ENCODE measurements at places on chromosomes 2 and 18.

- no peak for DNase-seq
These were observed 26.0 kb downstream of the ABCB11 start for GRCh38 chr2:169005080-169005598.

- DNase-seq, result no peak
These were observed 9.1 kb downstream of the CNNM4 start for GRCh38 chr2:96769814-96770213.

DNA sequence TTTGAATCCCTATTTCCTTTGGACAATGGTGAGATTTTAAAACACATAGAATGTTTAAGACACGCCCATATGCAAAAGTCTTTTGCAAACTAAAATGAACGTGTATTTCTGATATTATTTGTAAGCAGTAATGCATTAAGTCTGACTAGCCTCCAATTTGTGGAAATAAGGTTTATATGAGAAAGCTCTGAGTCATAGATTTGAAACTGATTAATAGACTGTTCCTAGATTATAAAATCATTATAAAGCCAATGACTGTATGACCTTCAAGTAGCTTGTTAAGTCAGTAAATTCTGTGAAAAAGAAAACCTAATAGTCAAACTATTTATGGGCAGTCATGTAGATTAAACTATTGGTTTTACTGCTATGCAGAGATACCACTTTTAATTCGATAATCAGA, 12.8 kb upstream of the EFEMP1 start:
- DNase-seq, result no peak

- DNase-seq, result no peak
These were observed 278.8 kb upstream of the SESTD1 start for GRCh38 chr2:179543361-179543901.

GRCh38 chr2:161045726-161046125, 114.5 kb upstream of the TANK start:
- no peak for DNase-seq

- DNase-seq, result no peak
These were observed 7.8 kb upstream of the FSHR start for GRCh38 chr2:49162151-49162550.

GRCh38 chr2:20509301-20509769, 62.5 kb downstream of the RHOB start:
- no peak for DNase-seq

- DNase-seq, result no peak
These were observed 67.3 kb downstream of the GORASP2 start for GRCh38 chr2:170996316-170996715.

DNA sequence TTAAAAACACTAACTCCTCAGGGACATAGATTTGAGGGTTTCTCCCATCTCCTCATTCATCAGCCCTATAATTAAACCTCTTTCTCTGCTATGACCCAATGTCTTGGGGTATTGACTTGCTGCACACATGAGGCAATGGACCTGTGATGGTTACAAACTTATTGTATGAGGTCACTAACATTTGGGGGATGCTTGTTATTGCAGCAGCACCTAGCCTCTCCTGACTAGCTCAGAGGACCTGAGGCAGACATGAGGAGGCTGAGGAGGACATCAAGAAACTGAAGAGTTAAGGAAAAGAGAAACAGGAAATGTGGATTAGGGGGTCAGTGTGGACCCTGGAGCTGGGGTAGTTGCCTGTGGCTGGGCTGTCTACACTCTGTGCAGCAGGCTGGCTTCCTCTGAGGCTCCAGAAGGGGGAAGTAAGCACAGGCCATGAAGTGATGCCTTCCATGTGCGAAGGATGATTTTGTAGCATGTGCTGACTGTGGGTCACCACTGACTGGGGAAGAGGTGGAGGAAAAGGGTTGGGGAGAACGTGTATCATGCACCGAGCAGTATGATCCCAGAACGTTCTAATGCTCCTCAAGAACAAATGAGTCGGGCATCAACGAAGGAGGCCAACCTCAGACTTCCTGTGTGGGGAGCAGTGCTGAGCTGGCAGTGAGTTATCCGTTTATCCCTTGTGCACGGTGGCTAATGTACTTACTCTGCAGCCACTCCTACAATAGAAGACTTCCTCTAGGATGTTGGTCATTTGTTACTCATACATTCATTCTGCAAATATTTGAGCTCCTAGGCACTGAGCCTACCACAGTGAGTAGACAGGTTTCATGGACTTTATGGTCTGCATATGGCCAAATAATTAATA, 42.1 kb upstream of the RFX8 start:
- DNase-seq, result peak; percentile 4

GRCh38 chr2:29317077-29317517, 201.9 kb downstream of the CLIP4 start:
- no peak for DNase-seq

- no peak for DNase-seq
These were observed 74.1 kb downstream of the ACTR3 start for GRCh38 chr2:113963965-113964364.

GRCh38 chr18:62412231-62412979, 87.3 kb downstream of the TNFRSF11A start:
- DNase-seq, result no peak

GRCh38 chr2:230362030-230362691, 35.2 kb downstream of the SP140L start:
- DNase-seq, result no peak

- no peak for DNase-seq
These were observed 232.1 kb upstream of the EPAS1 start for GRCh38 chr2:46065152-46065551.

- DNase-seq, result no peak
These were observed 580.9 kb upstream of the HNMT start for GRCh38 chr2:137383391-137383790.

- no peak for DNase-seq
These were observed 670.0 kb upstream of the CDH2 start for GRCh38 chr18:28846958-28847357.

- no peak for DNase-seq
These were observed 836.7 kb downstream of the CBLN2 start for GRCh38 chr18:71707400-71707799.

- no peak for DNase-seq
These were observed 8.0 kb downstream of the TGOLN2 start for GRCh38 chr2:85319796-85320195.

DNA sequence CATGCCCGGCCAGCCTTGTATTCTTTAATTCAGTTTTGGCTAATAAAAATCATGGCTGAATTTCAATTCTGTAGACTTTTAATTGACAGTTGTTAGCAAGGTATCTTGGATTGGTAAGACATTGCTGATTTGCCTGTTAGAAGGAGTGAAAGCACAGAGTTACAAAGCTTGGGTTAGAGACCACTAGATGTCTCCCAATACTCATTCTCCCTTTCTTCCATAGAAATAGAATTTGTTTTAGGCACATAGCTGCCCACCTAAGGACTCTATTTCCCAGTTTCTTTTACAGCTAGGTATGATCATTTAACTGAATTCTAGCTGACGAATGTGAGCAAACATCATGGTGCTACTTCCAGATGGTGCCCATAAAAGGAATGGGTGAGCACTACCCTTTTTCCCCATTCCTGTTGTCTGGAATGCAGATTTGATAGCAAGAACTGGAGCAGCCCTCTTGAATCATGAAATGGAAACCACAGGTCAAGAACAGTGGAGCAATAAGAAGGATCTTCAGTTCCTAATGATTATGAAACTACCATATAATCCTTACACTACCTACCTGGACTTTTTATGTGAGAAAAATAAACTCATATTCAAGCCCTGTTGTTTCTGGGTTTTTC, 17.5 kb downstream of the PECR start:
- DNase-seq, result no peak

DNA sequence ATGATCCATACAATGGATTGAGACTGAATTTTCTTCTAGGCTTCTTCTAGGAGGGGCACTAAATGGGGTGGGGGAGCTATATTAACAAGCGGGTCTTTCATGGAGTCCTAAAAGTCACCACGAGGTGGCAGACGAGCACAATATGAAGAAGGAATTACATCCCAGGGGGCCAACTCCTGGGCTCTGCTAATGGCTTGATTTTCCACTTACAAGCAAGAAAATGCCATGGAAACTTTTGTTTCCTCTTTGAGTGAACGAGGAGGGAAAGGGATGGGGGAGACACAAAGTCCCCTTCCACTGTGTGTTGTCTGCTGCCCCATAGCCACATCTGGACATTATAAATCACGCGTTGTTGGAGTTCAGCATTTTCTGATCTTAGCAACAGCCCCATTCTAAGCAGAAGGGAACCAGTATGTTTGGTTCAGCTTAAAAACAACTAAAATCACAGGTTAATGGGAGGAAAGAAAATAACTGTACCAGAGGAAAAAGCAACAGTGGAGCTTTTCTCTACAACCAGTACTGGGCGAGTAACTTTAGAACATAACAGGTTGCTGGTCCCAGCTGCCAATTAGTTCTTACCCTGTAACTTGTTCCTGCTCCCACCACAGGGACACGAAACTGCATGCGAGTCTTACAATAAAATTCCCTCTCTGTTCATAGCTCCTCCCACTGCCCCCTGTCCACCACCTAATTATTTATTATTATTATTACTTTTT, 285.0 kb upstream of the PARD3B start:
- DNase-seq, result peak; percentile 55

DNA sequence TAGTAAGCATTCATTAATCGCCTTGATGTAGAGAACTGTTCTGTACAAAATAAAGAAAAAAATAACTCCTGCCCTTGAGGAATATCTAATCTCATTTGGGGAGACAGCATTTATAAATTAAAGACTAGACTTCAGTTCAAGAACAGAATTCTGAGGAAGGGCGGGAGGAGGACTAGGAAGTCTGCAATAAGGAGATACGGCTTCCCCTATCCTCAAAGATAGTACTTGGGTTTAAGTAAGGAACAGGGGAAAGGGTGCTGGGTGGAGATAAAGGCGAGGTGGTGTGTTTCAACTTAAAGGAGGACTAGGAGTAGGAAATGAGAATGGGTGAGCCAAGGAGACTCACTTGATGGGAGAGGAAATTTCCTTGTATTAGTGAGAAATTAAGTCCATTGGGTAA, 121.9 kb upstream of the MSTN start:
- DNase-seq, result peak; percentile 96

- DNase-seq, result peak; percentile 4
These were observed 83.0 kb downstream of the FAM117B start for GRCh38 chr2:202717598-202718310.

GRCh38 chr2:46909771-46910419, 5.7 kb downstream of the MCFD2 start:
- DNase-seq, result no peak

DNA sequence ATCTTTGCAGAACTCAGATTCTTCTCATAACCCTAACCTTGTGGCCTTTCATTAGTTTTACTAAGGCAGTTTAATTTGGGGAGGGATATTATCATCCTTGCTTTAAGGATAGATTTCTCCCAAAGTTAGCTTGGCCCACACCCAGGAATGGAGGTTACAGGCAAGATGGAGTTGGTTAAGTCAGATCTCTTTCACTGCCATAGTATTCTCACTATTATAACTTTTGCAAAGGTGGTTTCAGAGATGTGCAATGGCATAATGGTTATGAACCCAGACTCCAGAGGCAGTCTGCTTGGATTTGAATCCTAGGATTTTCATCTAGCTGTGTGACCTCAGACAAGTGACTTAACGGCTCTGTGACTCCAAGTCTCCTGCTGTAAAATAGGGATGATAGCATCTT, 48.7 kb upstream of the NDUFV2 start:
- no peak for DNase-seq

DNA sequence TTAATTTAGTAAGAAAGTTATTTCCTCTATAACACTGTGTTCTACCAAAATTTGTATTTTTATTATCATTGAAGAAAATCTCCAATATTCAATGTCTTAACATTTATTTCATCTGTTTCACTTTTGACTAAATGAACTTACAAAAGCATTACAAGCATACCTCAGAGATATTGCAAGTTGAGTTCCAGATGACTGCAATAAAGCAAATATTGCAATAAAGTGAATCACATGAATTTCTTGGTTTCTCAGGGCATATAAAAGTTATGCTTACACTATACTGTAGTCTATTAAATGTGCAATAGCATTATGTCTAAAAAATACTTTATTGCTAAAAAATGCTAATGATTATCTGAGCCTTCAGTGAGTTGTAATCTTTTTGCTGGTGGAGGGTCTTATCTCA, 78.3 kb downstream of the TTC32 start:
- DNase-seq, result no peak

DNA sequence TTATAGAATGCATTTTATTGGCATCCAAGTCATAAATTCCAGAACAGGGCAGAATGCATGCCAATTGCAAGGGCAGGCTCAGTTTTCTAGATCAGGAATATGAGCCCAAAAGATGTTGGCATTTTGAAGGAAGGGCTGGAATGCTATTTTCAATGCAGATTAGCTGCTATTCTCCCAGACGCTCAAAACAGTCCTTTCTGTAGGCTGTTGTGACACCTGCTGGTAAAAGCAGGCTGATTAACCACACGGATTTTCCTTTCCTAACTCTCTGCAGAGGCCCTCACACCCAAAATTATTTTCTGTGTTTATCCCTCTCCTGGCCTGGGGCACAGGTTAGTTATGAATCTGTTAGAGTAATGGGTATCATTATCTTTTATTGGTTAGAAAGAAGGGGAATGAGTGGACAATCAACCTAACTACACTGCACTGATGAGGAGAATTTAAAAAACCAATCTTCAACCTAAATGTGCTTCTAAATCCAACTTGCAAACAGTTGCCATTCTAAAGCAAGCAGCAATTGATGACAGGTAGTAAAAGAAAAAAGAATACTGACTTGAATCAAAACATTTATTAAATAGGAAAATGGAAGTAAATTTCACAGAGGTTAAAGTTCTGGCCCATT, 94.0 kb downstream of the PLA2R1 start:
- peak; percentile 41 for DNase-seq

DNA sequence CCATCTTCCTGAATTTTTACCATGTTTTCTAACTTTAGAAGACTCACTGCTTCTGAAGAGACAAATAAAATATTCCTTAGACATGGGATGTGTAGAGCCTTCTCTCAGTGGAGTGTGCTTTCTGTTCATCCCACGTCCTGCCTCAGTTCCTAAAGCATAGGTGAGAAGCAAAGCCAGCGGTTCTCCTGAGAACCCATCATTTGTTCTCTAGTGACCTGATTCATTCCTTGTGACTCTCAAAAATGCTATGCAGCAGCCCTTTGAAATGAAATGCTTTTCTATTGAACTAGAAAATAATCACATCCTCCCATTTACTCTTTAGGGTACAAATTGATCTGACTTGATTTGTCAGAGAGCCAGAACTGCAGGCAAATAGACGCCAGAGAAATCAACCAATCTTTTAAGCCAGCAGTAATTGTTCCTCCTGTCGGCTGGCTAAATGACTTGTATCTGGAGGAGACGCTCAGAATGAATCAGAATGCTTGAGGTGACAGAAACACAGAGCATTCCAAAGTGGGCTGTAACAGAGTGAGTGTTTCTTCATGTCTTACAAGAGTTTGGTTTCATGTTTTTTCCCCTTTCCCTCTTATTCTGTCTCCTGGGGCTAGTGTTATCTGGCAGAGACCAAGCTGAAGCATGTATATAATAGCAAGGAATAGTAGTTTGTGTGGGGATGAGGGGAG, 81.3 kb upstream of the TMEM178A start:
- no peak for DNase-seq

GRCh38 chr2:106658616-106659015, 171.5 kb downstream of the CD8B2 start:
- DNase-seq, result no peak

DNA sequence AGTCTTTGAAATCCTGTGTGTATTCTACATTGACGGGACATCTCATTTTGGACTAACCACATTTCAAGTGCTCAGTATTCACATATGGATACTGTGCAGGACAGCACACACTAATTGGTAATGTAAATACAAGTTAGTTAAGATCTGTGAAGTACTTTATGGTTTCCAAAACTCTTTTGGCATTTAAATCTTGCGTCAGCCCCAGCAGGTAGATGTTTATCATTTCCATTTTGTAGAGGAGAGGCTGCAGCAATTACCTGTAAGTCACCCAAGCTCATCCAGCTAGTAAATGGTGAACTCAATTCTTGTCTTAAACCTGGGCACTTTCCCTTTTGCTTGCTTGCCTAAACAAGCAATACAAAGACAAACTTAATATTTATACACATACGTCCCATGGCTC, 1.6 kb upstream of the NAGK start:
- DNase-seq, result no peak
